Frontal cortex (tissue), 4 donors: ENCODE measurements at places on chromosomes 3 and 15.

- DNase-seq = no peak
Measured at GRCh38 chr15:96336596-96337364, 6.3 kb downstream of the NR2F2 start.

DNA sequence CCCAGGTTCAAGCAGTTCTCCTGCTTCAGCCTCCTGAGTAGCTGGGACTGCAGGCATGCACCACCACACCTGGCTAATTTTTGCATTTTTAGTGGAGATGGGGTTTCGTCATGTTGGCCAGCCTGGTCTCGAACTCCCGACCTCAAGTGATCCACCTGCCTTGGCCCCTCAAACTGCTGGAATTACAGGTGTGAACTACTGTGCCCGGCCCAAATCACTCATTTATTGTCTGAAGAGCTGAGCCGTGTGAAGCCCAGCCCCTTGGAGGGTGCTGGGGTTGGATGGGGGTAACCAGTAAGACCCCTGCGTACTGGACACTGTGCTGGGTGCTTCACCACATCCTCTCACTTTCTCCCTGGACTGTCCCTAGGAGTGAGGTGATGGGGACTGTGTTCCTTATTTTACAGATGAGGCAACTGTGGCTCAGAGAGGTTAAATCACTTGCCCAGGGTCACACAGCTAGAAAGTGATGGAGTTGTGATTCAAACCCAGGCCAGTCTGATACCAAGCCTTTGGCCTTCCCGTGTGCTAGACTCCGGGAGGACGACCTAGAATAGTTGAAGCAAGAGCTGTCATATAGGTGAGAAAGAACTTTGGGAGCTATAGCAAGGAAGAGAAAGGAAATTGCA lies 41.7 kb upstream of the IREB2 start:
- no peak for DNase-seq

DNA sequence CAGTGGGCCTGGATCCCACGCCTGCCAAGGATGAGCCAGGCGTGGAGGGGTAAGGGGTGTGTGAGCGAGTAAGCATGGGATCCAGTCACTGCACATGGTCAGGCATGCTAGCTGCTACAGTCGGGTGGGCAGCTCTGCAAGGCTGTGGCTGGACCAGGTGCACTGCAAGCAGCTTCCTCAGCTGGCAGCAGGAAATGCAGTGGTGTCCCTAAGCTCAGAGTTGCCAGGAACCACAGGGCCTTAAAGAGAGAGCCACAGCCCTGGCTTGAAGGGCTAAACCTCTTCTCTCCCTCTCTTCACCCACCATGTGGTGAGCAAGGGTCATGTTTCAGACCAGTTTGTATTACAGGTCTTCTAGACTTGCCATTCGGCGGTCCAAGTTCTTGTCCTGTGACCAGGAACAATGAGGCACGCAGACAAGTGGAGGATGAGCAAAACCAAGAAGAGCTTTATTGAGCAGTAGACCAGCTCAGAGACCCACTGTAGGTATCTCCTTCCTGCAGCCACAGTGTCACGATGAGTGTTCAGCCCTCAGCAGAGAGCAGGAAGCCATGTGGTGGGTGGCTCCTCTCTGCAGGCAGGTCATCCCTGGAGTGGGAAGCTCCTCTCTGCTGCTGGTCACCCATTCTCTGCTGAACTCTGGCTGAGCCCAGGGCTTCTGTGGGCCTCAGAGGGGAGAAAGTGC lies 511.9 kb downstream of the PYDC2 start:
- DNase-seq = no peak

DNA sequence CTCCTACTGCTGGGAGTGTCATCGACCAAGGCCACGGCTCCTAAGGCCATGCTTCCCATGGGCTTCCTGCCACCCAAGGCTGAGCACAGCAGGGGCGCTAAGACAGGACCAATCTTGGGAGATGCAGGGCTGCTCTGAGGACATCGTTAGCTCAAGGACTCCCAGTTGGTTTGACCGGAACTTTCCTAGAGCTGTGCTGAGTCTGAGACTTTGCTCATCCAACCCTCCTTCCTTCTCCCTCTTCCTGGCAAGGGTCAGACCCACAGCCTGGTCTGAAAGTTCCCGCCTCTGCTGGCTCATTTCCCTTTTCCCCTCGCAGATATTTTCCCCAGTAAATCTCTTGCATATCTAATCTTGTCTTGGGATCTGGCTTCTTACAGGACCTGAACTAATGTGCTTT lies 57.2 kb downstream of the EPHB3 start:
- no peak for DNase-seq
